Neural progenitor cell (in vitro differentiated cells): ENCODE measurements at places on chromosomes 2 and 18. TPM values are rescaled to one million over a fixed set of nuclear protein-coding genes. Genes with fewer than 3 reads are reported as not detected.

DNA sequence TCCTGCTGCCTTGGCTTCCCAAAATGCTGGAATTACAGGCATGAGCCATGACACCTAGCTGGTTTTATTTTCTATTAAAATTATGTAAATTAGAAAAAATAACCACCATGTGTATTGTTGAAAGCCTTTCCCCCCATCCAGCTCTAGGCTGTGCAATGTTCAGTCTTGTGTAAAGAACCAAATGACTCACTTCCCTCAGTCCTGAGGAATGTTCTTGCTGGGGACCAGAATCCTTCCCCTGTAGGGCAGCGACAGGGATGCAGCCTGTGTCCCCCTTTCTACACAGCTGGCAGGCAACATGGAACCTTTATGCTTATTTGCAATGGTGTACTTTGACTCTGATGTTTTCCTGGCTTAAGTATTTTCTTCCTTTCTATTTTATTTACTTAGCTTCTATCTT is 29.4 kb downstream of the AOX1 start:
- no peak for DNase-seq

DNA sequence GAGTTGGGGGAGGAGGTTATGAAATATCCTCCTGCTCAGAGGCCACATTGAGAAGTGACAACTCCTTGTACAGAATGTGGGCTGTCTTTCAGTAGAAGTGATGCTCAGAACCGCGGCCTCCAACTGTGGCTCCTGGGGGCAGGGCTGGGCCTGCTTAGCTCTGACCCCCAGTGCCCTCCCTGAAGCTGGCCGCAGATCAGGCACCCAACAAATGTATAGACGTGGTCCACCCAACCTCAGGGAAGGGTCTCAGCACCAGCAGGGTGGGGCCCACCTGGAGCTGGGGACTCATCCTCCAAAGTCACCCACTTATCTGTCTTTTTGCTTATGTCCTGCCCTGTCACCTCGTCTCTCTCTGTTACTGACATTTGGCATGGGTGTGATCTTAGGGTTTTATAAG is 11.1 kb upstream of the BIN1 start:
- no peak for DNase-seq

DNA sequence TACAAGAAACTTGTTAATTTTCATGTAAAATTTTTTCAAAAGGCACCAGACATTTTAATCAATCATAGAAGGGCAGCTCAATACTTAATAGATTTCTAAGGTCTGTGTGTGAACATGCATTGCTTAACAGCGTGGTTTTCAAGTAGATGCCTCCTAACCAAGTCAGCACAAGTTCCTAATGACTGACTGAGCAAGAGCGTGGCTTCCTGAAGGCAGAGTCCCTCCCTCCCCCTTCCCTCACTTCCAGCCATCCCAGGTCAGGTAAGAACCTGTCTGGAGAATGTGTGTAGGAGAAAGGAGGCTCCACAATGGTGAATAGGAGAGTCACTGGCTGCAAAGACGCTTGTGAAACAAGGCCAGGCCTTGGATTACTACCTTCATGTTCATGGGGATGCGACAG is 33.5 kb upstream of the DAPL1 start:
- DNase-seq, result no peak

- no peak for DNase-seq
Observed at GRCh38 chr2:240783819-240784621, 36.0 kb downstream of the KIF1A start.

GRCh38 chr2:201126308-201127151 is 10.6 kb downstream of the CFLAR start:
- DNase-seq, result no peak

RGPD4 gene
- 0.06 and 0.07 TPM in 2 replicates for total RNA-seq
